ENCODE measurements at places on chromosomes 5 and 9.
A peak's percentile ranks its signal among the peaks of the same experiment; 100 is the strongest.

GRCh38 chr9:129671519-129671918 lies 6.1 kb downstream of the PRRX2 start:
- no peak for DNase-seq

GRCh38 chr5:119161430-119161829 lies 90.5 kb downstream of the DMXL1 start:
- no peak for DNase-seq

DNA sequence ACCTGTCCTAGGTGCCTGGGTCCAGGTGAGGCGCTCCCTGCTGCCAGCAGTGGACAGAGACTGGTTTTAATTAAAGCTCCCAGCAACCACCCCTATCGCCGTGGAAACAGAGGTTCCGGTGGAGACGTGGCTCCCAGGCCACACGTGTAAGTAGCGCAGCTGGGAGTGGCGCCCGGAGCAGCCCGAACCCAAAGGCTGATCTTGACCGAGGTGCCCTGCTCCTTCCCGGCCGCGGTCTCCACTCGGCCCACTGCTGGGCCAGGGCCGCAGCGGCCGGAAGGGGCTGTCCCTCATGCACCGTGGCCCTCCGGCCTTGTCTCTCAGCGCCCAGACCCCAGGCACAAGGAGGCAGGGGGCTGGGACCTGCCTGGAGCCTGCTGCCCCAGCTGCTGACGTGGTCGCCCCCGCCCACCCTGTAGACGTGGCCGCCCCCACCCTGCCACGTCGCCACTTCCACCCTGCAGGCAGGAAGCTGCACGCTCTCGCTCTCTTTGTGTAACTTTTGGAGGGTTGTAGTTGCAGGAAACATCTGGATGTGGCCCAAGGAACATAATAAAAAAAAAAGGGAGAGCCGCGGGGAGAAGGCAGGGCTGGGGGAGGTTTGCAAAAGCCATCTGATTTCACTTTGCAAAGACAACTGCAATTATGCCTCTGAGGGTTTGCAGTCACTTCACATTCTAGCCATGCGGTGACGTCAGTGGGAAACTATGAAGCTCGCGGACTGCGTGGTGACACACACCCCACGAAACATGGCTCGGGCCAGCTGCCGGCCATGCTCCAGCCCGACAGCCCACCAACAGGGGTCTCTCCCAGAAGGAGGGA lies 129.9 kb downstream of the RXRA start:
- DNase-seq = no peak

DNA sequence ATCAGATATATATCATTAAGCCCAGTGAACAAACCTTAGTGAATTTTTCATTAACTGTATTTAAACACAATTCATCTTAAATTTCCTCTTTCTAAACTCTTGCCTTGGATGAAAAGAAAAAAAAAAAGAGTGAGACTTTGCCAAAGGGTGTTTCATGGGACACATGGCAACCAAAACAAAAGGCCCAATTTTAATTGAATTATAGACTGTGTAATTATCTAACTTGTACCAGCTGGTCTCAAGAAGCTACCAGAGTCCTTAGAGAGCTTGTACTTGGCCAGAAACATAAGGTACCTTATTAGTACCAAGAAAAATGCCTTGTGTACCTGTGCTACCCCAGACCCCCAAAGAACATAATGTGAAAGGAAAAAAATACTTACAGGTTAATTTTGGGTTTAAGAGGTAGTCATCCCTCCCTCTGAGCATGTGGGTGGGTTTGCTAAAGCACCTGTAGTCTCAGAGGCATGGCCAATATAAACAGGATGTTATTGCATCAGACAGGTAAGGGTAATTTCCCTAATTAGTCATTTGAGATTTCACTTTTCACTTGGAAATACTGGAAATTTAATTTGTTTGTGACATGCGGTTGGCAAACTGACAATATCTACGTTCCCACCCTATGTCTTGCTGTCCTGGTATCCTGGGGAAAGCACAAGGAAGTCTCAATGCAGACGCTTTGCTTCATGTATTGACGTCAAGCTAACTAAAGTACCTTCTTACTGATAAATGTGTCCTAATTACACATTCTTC lies 90.1 kb downstream of the SNCAIP start:
- DNase-seq = peak; percentile 43

DNA sequence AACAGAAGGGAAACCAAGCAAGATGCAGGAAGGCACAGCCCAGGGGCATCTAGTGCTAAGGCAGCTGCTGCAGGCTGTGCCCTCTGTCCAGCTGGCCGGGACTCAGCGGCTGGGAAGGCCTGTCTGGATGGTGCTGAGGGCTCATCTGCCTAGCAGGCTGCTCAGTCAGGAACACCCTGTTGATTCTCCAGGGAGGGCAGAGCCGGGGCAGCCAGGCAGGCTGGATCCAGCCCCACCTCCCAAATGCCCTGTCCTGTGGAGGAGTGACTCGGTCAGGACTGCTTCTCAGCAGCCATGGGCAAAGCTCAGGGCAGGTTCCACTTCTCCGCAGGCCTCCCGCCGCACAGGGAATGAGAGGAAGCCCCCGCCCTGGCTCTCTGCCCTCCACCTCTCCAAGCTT lies 7.8 kb upstream of the LCN9 start:
- DNase-seq = no peak

All from NCI-H2029 treated with DMSO at 0.1 percent for 48 hours (cell line).